ENCODE measurements at places on chromosomes 16 and 17. TPM values are rescaled to one million over a fixed set of nuclear protein-coding genes. Genes with fewer than 3 reads are reported as not detected.

DLX4 gene
- polyA plus RNA-seq: not detected

CCT6B gene
- 2.4 TPM for polyA plus RNA-seq

DNA sequence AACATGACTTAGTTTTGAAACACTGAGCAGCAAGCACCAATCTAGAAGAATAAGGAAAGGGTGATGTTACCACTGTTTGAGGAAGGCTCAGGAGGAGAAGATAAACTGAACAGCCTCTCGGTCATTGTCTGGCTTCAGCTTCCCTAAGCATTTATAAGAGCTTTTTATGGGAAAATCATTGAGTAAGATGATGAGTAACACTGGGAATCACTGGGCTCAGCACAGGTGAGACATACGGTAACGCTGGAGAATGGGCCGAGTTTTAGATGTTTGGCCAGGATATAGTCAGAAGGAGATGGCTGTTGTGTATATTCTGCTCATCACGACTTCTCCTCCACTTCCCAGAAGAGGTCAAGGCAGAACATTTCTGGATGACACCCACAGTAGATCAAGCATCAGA is 42.2 kb upstream of the ALOX12 start:
- no peaks in the 10 kb centered on the region for H3K27me3 ChIP-seq
- no peak for DNase-seq
- peaks cover 4% of the 10 kb centered on the region for H3K4me1 ChIP-seq
- no peak overlapping the region for H3K4me3 ChIP-seq
- no peak overlapping the region for H3K27ac ChIP-seq

DNA sequence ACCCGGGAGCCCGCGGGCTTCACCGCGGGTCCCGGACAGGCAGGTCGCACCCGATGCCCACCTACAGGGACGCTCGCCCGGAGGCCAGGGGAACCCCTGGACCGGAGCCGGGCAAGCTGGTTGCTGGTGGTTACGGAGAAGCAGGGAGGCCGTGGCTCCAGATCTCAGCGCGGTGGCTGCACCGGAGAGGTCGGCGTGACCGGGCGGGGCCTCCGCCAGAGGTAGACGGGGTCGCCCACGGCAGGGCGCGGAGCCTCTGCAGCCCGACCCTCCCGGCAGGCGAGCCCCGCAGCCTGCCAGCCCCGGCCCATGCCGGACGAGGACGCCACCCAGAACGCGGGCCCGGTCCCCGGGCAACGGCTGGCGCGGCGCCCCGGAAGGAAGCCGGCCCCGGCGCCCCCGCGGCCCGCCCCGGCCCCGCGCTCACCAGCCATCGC is 341 bp downstream of the PCYT2 start:
- no peak for DNase-seq
- H3K27me3 ChIP-seq: no peaks in the 10 kb centered on the region
- peak overlapping the region; percentile 77 for H3K4me3 ChIP-seq

DNA sequence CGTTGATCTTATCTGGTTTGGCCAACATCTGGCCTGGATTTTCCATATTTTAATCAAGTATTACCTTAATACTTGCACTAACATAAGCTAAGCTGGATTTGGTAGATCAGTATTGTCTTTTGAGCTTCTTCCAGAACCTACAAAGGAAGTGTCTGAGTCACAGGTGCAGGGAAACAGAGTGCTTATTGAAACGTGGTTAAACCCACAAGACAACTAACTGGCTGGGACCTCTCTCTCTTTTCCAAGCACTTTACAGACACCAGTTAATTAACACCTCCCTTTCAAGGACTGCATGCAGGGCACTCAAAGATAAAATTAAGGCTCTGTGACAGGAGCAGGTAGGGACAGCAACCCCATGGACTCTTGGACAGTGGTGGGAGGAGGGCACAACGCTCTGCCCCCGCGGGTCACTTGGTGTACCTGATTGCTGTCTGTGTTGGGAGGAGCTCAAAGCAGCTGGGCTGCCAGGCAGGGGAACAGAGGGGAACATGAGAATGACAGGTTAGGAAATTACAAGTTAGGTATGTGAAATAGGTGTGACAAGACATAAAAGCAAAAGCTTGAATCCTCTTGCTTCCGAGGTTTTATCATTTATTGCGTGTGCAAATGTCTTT is 133.7 kb upstream of the MON1B start:
- peaks cover 4% of the 10 kb centered on the region for H3K27me3 ChIP-seq
- H3K36me3 ChIP-seq: no peaks in the 10 kb centered on the region
- no peak overlapping the region for H3K27ac ChIP-seq

- peaks cover 25% of the 10 kb centered on the region for H3K36me3 ChIP-seq
- H3K27me3 ChIP-seq: no peaks in the 10 kb centered on the region
- peak overlapping the region; percentile 91 for H3K27ac ChIP-seq
- H3K4me1 ChIP-seq: peaks cover 68% of the 10 kb centered on the region
- H3K4me3 ChIP-seq: peak overlapping the region; percentile 68
- DNase-seq: no peak
Observed at GRCh38 chr16:87966685-87967185, 15.5 kb downstream of the BANP start.

- no peak overlapping the region for H3K27ac ChIP-seq
- no peaks in the 10 kb centered on the region for H3K36me3 ChIP-seq
- peaks cover 9% of the 10 kb centered on the region for H3K27me3 ChIP-seq
- no peak for DNase-seq
- H3K4me3 ChIP-seq: no peak overlapping the region
- H3K4me1 ChIP-seq: no peaks in the 10 kb centered on the region
Observed at GRCh38 chr16:70809392-70810060, 8.6 kb upstream of the VAC14 start.

- H3K27me3 ChIP-seq: peaks cover 33% of the 10 kb centered on the region
- peaks cover 12% of the 10 kb centered on the region for H3K36me3 ChIP-seq
- no peak overlapping the region for H3K4me3 ChIP-seq
- no peak for DNase-seq
Observed at GRCh38 chr16:27951489-27952120, 111.9 kb downstream of the GSG1L start.

DNA sequence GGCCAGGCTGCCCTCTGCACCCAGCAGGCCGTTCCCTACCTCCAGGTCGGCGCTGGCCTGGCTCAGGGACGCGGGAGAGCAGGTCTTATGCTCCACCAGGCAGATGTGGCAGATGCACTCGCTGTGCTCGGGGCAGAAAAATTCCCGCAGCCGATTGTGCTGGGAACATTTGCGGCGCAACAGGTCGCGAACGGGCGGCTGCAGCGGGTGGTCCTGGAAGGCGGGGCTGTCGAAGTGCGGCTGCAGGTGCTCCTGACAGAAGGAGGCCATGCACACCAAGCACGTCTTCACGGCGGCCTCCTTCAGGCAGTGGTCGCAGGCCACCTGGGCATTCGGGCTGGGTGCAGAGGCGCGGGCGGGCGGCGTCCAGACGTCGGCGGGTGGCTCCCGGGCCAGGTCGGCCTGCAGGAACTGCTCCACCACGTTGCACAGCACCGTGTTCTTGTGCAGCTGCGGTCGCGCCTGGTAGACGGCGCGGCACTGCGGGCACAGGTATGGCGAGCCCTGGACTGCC is 439 bp downstream of the TRIM25 start:
- H3K27me3 ChIP-seq: no peaks in the 10 kb centered on the region
- DNase-seq: no peak
- H3K4me1 ChIP-seq: peaks cover 57% of the 10 kb centered on the region
- peaks cover 12% of the 10 kb centered on the region for H3K36me3 ChIP-seq
- peak overlapping the region; percentile 89 for H3K27ac ChIP-seq
